ENCODE measurements at places on chromosomes 7 and 10. TPM values are rescaled to one million over a fixed set of nuclear protein-coding genes. Genes with fewer than 3 reads are reported as not detected.

Gene DNAJC30
- 10.6 TPM for total RNA-seq

Gene TFPI2
- total RNA-seq, result 2.7 TPM

Gene TDRD1
- not detected for total RNA-seq

- DNase-seq, result no peak
- no peak overlapping the region for H3K27ac ChIP-seq
- H3K4me3 ChIP-seq, result no peak overlapping the region
- peaks cover 6% of the 10 kb centered on the region for H3K36me3 ChIP-seq
- no peaks in the 10 kb centered on the region for H3K27me3 ChIP-seq
Measured at GRCh38 chr7:2022021-2022409, 210.7 kb downstream of the MAD1L1 start.

- no peak for DNase-seq
- peaks cover 53% of the 10 kb centered on the region for H3K36me3 ChIP-seq
- H3K27me3 ChIP-seq, result no peaks in the 10 kb centered on the region
Measured at GRCh38 chr7:12221414-12221813, 10.3 kb downstream of the TMEM106B start.

GRCh38 chr7:30322271-30323005, 38.0 kb downstream of the ZNRF2 start:
- H3K36me3 ChIP-seq, result no peaks in the 10 kb centered on the region
- DNase-seq, result no peak
- no peaks in the 10 kb centered on the region for H3K27me3 ChIP-seq
- H3K27ac ChIP-seq, result no peak overlapping the region
- no peaks in the 10 kb centered on the region for H3K4me1 ChIP-seq

GRCh38 chr10:393787-394438, 258.7 kb downstream of the ZMYND11 start:
- DNase-seq, result no peak
- H3K36me3 ChIP-seq, result peaks cover 18% of the 10 kb centered on the region
- H3K4me3 ChIP-seq, result no peak overlapping the region
- H3K27me3 ChIP-seq, result no peaks in the 10 kb centered on the region
- H3K4me1 ChIP-seq, result peaks cover 16% of the 10 kb centered on the region

DNA sequence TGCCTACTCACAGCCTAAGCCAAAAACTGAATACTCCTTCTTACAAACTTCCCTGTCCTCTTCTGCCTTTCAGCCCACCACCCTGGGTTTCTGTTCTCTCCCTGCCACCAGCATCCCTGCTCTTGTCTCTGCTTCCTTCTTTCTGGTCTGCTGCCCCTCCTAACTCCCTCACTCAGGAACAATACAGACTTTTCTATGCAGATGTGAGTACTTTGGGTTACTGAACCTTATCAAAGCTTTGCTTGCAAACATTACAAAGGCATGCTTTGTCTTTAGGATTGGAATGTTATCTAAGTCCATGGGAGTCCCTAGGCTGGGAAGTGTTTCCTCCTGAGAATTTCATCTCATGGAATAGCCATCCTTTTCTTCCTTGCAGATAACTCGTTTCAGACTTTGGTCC, 28.9 kb downstream of the CNNM1 start:
- H3K4me3 ChIP-seq, result no peak overlapping the region
- peaks cover 28% of the 10 kb centered on the region for H3K4me1 ChIP-seq
- peak overlapping the region; percentile 77 for H3K27ac ChIP-seq
- peak; percentile 71 for DNase-seq
- H3K36me3 ChIP-seq, result peaks cover 25% of the 10 kb centered on the region
- H3K27me3 ChIP-seq, result peaks cover 8% of the 10 kb centered on the region

DNA sequence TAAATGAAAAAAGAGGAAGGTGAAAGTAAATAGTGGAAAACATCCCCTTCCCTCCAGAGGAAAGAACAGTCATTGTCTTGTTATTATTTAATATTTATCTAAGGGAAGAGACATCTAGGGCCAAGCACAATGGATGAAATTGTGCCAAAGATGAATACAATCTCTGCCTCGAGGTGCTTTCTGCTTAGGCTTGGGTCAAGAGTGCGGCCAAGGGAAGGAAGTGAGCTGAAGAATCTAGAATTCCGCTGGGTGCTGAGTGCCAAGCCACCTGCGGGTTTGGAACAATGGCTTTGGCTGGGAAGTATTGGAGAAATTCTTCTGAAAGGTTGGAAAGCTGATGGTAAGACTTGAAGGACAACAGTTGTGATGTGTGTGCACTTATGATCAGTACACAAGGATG, 531.3 kb upstream of the FZD8 start:
- H3K4me3 ChIP-seq, result no peak overlapping the region

DNA sequence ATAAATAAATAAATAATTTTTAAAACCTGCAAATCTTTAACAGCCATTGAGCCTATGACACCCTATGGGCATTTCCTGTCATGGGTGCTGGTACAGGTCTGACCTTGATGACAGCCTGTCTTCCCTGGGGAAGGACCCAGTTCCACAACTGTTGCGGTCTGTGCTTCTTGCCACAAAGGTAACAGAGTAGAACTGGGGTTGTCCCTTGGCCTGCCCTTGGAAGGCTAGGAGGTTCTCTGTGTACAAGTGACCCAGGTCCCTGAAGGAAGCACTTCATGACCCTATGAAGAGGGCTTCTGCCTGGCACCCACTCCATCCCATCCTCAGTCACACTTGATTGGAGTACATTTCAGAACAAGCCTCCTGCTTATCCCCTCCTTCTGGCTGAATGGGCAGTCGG, 66.9 kb downstream of the OGDH start:
- no peak for DNase-seq
- no peaks in the 10 kb centered on the region for H3K27me3 ChIP-seq
- no peak overlapping the region for H3K4me3 ChIP-seq

All from endodermal cell (in vitro differentiated cells).